Daoy (cell line): ENCODE measurements at places on chromosomes 4 and X.

GRCh38 chr4:60809486-60809800, 390.7 kb upstream of the ADGRL3 start:
- no peak for DNase-seq

- DNase-seq, result peak; percentile 4
Measured at GRCh38 chr4:113657586-113658233, 103.8 kb downstream of the CAMK2D start.

DNA sequence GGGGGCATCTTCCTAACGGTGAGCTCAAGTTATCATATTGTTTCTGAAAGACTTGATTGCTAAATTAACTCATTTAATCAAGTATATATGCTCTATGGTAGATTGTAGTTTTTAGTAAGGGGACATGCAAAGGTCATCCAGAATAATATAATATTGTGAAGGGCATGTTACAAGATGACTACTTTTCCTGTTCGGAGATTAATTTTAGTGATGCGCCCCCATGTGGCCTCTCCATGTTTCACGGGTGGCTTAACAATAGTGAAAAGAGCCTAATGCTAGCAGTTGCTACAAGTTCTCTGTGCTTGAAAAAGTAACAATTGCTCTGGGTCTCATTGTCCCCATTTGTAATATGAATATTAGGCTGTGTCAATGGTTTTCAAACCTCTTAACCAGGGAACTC, 12.2 kb downstream of the SMPX start:
- DNase-seq, result no peak

GRCh38 chr4:36168127-36168878, 76.0 kb downstream of the ARAP2 start:
- no peak for DNase-seq

DNA sequence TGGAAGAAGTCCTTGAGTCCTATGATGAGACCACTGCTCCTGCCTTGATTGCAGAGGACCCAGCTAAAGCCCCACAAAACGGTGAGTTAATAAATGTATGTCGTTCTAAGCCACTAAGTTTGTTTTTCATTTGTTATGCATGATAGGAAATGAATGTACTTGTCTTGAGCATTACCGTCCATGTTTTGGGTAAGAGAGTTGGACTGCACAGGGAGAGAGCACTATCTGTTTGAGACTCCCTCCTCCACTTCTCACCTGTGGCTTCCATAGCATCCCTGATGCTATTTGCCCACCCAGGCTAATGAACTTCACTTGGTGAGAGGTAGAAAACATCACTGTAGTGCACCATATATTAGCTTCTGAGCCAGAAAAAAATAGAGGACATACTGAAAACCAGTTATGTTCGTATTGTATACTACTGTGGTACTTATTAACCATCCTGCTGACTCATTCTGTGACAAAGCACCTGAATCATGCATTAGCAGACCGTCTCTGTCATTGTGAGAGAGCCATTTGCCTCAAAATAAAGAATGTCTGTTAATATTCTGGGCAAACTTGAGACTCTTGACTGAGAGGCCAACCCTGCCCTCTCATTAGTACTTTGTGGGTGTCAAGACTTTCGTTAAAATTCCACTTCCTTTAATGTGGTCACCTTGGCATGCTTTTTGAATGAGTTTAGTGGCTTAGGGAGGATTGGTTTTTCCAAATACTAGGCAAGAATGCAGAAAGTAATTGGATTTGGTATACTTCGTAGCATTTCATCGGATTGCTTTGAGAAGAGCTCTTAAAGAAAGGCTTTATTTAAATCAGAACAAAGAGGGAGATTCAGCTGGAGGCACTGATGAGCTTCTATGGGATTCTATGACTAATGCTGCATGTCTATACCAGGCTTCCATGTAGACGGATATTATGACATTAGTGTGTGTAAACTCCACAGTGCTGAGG, 99.3 kb upstream of the GRPR start:
- DNase-seq, result peak; percentile 23

DNA sequence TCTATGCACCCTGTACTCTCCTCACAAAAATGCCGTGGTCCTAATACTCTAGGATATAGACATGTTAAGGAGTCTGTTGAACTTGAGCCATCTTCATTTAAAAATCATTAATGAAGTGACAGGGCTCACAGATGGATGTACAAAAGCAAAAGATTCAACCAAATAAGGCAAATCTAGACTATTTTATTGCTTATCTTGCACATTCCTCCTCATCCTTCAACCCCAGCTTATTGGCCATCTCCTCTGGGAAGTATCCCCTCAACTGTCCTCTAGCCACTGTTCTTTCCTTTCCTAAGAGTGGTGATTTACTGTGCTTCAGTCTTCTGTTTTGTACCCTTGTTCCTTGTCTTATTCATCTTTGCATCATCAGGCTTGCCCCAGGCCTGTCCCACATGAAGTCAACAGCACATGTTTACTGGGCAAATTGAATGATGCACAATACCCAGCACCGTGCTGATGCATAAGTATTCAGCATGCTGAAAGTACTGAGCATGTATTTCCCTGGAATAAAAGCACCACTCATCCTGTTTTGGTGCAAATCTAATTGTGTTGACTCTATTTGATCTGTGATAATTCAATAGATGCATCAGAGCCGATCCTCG, 287.3 kb upstream of the CLNK start:
- no peak for DNase-seq

DNA sequence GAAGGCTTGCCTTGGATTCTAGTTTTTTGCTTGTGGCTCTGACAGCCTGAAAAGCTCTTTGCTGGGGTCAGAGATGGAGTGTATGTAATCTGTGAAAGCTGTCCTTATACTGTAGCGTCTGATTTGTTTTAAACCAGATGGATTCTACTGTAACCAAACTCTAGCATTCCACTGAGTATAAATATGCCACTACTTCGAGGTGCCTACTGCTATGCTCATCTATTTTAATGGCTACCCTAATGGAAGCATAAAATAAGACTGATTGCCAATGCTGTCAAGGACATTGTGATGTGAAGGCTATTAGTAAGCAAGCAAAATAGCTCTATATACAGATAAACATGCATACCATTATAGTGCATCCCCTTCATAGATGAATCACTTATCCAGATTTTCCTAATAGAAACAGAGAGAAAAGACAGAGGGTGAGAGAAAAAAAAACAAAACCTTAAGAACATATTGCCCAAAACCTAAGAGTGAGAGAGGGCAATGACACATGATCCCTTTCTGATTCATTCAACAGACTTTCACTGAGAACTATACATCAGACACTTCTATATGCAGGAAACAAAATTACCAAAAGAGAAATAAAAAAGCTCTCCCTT, 1025.8 kb upstream of the LCORL start:
- no peak for DNase-seq

GRCh38 chr4:7956270-7956808, 16.7 kb upstream of the AFAP1 start:
- peak; percentile 76 for DNase-seq

- DNase-seq, result peak; percentile 68
Measured at GRCh38 chr4:48331577-48332330, 9.6 kb upstream of the SLAIN2 start.

DNA sequence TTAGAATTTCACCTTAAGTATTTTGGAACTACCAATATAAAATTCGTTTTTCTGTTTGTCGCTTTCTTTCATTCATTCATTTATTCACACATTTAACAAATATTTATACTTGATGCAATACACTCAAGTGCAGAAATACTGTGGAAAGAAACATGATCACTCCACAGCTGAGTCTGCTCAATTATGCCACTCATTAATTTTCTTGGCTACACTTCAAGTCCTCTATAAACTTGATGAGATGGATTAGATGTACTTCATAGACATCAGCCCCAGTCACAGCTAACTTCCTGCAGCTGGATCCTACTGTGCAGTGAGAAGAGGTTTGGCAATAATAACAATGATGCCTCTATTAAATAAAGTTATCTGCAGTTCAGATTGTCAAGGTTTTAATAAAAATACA, 208.1 kb downstream of the PDGFC start:
- no peak for DNase-seq

DNA sequence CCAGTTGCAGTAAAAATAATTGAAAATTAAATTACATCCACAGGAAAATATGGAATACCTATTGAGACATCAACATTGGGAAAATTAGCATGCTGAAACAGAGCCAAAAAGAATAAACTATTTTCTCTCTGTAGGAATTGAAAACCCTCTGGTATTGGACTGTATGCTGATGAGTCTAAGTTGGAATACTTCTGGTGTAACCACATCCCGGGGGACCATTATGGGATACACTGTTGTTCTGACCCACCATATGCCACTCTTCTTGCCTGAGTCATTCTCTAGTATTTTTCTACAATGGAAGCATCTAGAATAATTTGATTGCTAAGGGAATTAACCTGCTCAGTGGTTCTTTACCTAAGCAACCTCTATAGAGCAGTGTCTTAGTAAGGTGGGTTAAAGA, 640.7 kb upstream of the AGA start:
- no peak for DNase-seq

DNA sequence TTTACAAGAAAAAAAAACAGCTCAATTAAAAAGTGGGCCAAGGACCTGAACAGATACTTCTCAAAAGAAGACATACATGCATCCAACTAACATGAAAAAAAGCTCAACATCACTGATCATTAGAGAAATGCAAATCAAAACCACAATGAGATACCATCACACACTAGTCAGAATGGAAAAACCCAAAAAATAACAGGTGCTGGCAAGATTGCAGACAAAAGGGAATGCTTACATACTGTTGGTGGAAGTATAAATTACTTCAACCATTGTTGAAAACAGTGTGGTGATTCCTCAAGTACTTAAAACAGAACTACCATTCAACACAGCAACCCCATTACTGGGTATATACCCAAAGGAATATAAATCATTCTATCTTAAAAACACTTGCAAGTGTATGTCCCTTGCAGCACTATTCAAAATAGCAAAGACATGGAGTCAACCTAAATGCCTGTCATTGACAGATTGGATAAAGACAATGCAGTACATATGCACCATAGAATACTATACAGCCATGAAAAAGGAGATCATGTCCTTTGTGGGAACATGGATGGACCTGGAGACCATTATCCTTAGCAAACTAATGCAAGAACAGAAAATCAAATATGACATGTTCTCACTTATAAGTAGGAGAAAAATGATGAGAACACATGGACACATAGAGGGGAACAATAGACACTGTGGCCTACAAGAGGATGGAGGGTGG, 97.6 kb downstream of the RAB28 start:
- no peak for DNase-seq

GRCh38 chr4:42747971-42748370, 91.1 kb upstream of the ATP8A1 start:
- DNase-seq, result no peak

GRCh38 chrX:154372612-154373022, 1.8 kb downstream of the FLNA start:
- DNase-seq, result no peak

DNA sequence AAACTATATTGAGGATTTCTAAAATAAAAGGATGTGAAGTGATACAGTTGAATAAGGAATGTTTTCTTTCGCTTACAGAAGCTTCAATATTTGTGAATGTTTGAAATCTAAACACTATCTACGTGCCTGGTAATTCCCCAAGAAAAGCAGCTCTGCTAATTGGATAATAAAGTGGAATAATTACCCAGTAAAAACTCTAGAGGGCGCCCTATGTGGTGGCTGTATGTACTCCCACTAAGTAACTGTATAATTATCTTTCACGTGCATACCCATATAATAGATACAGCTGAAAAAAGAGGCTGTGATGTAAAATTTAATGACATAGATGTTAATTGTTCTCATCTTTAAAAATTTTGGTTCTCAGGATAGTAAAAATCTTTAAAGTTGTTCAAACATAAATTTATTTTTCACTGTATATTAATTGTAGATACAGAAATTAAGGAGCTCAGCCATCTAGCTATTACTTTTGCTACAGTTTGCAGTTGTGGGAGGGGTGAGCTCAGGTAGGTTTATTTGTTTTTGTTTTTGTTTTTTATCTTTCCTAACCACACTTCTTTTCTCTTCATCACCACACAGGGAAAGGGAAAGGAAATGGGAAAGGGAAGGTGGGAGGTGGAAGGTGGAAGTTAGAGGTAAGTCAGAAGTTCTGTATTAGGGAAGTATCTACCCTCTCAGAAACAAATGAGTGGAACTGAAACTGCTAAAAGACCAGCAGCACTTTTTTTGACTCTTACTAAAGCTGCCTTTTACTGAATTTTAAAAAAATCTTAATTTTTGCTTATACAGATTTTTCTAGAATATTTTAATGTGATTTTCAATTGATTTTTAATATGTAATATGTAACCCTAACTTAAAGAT, 151.7 kb upstream of the RPS6KA6 start:
- DNase-seq, result no peak

GRCh38 chr4:26173619-26174018, 147.2 kb upstream of the RBPJ start:
- no peak for DNase-seq

DNA sequence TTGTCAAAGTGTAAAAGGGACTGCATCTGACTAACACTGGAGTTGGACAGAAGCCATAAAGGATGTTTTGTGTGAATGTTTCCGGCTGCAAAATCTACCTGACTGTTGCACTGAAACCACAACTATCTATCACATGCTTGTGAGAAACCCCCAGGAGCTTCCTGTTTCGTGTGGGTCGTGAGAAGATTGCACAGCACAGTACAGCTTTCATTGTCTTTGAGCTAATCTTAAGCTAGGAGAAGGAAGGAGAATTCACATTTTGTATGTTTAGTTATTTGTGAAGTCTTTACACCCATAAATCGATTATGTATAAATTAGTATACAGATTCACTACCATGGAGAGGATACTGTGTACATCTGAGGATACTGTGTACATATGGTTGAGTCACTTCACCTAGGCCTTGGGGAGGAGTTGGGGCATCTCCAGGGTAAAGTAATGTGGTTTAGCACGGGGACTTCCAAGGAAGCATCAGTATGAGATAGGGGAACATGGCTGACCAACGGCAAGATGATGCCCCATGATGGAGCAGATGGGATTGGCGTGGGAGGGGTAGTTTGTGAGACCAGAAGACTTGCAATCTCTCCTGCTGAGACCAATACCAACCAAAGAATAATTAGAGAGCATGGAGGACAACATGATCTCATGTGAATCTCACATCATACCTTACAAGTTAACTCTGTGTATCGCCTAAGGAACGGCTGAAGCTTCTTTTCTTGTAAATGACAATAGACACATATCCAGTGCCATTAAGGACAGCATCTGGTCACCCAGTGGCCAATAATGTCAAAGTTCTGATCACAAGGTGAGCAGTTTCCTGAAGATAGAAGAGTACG, 43.1 kb upstream of the FAM9C start:
- DNase-seq, result peak; percentile 59

GRCh38 chrX:78124307-78124706, 15.1 kb downstream of the TAF9B start:
- no peak for DNase-seq
